ENCODE measurements at places on chromosomes 3 and 15.

GRCh38 chr3:31892916-31893573 lies 88.0 kb downstream of the OSBPL10 start:
- no peak for DNase-seq

DNA sequence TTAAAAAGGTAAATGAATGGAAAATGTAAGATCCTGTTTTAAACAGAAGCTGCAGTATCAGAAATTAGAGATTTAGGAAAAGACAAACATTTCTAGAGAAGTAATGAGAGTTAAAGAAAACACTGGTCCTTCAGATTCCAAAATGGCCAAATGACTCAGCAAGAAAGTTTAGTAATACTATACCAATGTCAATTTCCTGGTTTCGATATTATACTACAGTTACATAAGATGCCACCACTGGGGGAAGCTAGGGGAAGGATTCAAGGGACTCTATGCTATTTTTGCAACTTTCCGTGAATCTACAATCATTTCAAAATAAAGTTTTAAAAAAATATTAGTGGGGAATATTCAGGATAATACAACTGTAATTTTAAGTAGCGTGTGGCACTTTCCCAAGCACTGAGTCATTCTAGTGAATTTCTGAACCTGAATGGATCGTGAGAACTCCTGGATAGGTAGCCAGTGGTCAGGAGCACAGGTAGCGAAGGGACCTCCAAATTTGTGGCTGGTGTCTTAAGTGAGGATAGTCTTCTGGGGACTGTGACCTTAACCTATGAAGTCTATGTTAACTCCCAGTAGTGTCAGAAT lies 37.6 kb downstream of the TMCC1 start:
- no peak for DNase-seq

- DNase-seq: no peak
Measured at GRCh38 chr3:13277860-13278531, 142.1 kb downstream of the NUP210 start.

GRCh38 chr3:90041995-90042394 lies 934.6 kb downstream of the EPHA3 start:
- no peak for DNase-seq

- no peak for DNase-seq
Measured at GRCh38 chr15:74545086-74545485, 4.1 kb downstream of the ARID3B start.

GRCh38 chr15:91258415-91258759 lies 158.3 kb downstream of the SV2B start:
- DNase-seq: no peak

Data from activated T-cell treated with anti-CD3 and anti-CD28 coated beads for 48 hours (primary cell).